ENCODE measurements at places on chromosomes 16 and 17.

DNA sequence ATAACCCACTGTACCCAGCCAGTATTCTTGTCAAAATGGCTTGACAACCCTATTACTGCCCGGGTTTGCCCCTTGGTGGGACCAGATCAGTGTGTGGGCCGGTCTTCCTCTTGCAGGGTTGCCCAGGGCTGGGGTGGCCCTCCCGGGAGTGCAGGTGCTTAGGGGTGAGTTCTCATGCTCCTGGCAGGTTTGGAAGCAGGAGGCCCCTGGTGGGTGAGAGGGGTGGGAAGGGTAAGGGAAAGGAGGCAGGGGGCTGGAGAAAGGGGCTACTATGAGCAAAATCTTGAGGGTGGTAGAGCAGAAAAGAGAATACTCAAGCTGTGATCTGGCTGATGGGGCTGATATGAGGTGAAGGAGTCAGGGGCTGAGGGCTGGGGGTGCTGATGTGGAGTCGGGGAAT lies 6.5 kb downstream of the CD300A start:
- DNase-seq: no peak

DNA sequence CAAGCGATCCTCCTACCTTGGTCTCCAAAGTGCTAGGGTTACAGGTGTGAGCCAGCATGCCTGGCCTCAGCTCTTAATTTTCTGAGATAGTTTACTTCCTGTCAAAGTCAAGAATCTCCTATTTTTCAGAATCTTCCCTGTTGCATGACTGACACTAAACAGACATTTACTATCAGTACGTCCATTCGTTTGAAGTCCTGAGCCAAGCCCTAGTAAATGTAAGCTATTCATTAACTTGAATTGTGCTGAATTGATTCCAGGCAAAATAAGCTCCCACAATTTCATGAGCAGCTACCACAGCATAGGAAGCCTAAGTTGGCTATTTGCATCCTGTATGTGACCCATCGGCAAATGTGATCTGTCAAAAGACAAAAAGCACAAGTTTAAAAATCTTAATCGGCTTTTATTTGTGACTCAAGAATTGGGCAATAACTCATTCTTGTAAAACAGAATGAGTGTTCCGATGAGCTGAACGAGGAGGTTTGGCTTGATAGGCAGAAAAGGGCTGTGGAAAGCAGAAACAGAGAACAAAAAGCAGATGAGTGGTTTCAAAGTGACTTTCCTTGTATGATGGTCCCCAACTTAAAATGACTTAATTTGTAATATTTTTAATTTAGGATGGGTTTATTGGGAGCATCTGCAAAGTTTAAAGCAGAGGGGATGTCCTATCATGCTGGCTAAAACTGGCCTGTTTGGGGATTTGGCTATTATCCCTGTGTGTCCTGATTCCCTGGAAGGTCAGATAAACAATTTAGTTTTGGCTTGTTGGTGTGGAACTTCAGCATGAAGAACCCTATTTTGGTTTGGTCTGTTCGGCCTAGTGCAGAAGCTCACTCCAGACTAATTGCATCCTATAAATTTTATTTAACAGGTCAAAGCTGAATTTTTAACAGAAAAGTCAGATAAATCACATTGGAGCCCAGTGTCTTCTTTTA lies 14.2 kb downstream of the RNF112 start:
- DNase-seq: no peak

DNA sequence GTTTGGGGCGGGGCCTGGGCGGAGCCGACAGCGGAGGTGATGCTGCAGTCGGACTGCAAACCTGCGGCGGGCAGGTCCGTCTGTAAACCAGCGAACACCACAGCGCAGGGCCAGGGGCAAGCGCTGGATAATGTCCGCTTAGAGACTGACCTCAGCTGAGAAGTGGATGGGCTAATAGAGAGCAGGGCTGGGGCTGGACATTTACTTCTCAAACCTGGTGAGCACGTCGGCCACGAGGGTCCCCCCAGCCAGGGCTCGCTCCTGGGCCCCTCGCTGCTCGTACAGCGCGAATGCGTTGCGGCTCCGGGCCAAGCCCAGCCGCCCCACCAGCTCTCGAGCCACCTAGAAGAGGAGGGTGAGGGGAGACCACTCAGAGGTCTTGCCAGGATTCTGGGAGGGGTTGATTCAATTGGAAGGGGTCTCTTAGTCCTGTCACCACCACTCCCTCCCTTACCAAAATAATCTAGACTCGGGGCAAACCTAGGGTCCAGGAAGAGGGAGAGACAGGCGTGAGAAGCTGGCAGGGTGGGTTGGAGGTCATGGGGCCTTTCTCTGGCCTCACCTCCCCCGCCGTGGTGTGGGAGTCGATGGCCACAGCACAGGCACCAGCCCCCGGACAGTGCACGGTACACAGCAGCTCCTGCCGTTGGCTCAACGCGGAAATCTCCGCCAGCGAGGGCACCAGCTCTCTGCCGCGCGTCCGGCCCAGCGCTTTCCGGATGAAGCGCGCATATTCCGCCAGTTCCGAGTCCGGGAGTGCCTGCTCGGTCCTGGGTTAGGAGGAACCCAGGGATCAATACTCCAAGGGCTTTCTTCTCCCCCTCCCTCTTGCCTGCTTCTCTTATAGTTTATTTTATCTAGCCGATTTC lies 5.8 kb downstream of the PLEKHH3 start:
- DNase-seq: no peak

GRCh38 chr16:89615596-89616090 lies 2.2 kb downstream of the DPEP1 start:
- no peak for DNase-seq

GRCh38 chr17:56624309-56624708 lies 30.8 kb downstream of the NOG start:
- no peak for DNase-seq

- DNase-seq: no peak
These were observed 32.1 kb downstream of the ZFHX3 start for GRCh38 chr16:73015612-73016487.

DNA sequence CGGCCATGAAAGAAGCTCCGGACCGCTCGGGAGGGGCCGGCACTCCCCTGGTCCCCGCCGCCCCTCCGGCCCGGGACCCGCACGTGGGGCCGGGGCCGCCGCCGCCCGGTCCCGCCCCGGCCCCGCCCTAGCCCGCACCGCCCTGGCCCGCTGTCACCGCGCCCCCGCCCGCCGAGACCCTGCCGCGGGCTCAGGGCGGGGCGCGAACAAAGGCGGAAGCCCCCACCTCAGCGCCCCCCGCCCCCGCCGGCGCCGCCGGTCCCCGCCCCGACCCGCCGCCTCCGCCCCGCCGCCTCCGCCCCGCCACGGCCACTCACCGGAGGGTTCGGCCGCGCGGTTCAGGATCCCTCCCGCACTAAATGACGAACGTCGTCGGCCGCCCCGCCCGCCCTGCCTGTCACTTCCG lies at the start of gene ARHGDIA:
ARHGDIA (minus strand) TSS at position 357 of the 406 bp plus-strand sequence. CDS start 1,407 bp downstream, outside the sequence.
- DNase-seq: no peak

All from T-helper 1 cell (primary cell).